ENCODE measurements at places on chromosomes 3 and 15.

- DNase-seq, result no peak
Measured at GRCh38 chr15:49855917-49856637, 235.2 kb downstream of the DTWD1 start.

DNA sequence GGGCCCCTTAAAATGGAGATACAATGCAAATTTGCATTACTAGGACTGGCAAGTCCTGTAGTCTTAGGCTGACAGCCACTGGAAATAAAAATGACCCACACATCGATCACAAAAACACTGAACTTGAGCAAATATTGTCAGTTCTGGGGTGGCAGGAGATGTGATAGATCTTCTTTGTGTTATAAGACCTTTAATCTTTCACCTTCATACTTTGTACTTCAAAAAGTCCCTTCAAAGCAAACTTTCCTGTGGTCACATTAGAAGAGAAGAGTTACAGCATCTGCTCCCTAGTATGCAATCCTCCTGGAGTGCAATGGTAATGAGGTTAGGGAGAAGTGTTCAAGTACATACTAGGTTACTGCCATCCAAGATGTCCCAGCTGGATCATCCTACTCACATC, 149.4 kb upstream of the KCNMB2 start:
- no peak for DNase-seq

DNA sequence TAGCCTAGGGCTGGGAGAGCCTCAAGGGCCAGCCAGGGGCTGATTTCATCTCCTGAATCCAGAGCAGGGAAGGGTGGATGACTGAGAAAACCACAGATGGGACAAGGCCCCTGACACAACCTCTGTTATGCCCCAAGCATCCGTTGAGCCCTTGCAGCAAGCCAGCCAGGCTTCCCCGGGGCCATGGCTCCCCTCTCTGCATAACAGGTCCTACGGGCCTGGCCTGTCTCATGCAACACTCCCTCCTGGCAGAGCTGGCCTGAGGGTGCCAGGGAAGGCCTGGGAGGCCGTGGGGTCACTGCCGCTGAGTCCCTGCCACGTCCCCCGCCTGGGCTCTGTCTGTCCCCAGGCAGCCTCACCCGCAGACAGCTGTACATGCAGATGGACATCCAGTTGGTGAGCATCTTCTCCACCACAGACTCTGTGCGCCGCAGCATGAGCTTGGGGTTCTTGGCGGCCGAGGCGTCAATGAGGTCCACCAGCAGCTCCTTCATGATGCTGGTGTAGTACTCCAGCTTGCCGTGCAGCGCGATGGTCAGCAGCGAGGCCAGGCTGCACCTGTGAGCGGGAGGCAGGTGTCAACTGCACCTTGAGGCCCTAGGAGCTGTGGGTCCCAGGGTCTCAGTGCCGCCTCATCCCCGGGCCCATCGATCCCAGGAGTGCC, 22.1 kb downstream of the H1-8 start:
- DNase-seq, result peak; percentile 75

GRCh38 chr3:64021922-64022321, 1.4 kb downstream of the PSMD6 start:
- DNase-seq, result no peak

DNA sequence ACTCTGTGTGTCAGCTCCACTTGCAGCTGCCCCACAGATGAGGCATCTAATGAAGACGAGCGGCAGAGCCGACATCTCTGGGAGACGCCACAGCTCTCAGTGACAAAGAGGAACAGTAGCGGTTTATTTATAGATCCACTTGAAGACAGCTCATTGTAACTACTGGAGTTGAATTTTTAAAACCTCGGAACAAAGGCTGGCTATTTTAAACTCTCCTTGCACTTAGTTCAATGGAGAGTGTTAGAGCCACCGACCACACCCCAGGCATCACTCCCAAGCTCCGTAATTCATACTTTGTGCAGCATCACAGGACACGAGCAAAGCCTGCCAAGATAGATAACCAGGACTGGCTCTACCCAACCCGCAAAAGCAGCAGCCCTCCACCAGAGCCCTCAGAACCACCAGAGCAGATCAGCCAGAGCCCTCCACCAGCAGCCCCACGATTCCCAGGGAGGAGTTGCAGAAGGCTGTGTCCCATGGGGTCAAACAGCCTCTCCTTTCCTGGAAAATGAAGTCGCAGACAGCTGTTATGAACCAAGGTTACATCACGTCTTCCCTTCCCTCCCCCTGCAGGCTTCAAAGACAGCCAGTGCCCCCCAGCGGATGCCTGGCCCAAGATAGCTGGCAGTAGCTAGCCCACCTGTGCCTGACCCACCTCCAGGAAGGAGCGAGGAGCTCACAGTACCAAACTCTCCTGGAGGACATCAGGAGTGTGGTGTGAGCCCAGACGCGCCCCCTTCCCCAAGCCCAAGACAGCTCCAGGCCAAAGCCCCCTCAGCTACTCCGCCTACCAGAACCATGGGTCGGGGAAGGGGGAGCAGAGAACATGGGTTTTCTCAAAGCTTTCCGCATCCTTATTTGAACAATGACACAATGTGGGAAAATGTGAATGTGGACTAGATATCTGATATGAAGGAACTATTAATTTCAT, 45.7 kb downstream of the POC1A start:
- no peak for DNase-seq

DNA sequence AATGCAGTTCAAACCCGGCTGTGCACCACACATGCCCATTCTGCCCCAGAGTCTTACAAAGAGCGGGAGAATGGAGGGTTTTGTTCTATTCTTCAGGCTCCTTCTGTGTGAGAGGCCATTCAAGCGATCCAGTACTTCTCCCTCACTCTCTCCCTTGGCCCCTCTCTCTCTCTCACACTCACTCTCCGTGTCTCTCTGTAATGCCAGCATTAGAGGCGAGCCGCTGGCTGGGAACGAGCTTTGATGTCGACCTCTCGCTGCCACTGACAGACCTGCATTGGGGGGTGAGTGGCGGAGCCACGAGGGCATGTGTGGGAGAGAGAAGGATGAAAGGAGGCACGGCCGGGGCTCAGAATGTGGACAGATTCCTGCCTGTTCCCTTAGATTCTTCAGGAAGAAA, 231.7 kb upstream of the ARRDC4 start:
- no peak for DNase-seq

DNA sequence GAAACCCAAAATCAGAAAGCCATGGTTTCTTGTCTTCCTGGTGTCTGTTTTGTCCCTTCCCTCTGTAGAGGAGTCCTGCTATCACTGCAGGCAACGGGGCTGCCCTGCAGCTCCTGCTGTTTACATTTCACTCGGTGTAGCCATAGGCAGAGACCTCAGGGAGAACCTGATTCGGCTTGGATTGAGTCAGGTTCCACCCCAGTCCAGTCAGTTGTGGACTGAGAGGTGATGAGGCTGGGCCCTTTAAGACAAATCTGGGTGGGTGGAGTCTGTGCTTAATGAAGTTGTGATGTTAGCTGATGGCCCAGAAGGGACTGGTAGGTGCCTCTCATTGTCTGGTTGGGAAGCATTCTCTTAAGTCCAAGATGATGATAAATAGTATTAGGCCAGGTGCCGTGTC, 35.7 kb downstream of the FLNB start:
- DNase-seq, result no peak

DNA sequence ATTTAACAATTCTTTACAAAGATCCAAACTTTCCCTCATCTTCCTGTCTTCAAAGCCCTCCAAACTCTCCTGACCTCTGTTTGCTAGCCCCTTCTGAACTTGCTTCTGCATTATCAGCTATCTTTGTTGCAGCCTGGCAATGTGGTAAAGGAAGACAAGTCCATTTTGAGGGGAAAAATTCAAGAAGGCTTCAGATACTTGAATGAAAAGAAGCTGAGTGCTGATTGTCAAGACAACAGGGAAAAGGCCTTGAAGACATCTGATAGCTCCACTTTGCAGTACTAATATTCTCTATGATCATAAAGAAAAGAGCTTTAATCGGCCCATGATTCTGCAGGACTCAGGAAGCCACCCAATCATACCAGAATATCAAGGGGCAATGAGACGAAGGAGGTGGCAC, 91.8 kb downstream of the LMLN start:
- DNase-seq, result no peak

DNA sequence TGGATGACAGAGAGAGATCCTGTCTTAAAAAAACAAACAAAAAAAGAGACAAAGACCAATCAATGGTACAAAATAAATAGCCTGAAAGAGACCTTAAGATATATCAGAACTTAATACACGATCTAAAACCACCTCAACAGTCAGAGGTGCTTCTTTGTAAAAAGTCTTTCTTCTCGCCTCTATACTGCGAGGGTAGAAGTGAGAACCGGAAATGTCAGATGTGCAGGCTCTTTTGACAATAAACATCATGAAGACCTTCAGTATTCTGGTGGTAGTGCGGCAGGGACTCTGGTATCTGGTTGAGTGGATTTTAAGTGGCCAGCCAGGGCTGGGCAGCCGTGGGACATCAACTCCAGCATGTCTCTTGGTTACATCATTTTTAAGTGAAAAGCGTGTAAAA, 30.0 kb downstream of the RUBCN start:
- DNase-seq, result no peak

DNA sequence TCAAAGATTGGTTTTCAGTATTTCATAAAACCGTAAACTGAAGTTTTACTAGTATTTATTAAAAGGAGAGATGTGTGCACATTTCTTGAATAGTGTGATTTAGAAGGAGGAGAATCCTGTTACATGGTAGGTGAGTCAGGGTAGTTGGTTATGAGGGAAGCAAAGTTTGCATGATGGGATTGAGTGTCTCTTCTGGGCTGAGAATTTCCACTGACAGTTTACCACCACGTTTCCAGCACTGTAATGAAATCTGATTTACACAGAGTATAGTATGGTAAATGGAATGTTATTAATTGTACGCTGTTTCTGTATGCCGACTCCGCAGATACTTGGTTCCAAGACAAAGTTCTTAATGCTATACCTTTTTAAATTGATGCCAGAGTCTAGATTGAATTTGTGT, 1.6 kb downstream of the NECTIN3 start:
- DNase-seq, result no peak

DNA sequence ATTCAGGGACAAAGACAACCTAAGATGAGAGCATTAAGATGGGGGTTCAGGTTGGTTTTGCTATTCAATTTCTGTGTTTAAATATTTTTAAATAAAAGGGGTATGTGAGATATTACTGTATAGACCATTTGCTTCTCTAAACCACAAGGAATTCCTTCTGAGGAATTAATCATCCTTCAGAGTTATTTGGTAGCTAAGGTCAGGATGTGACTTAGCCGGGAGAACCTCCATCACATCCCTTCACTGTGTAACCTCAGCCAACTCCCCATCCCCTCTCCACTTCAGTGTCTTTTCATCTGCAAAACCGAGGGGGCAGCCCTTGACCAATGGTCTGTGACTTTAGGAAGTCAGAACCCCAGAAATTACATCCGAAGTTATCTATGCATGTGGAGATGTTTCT, 48.7 kb upstream of the SKOR1 start:
- no peak for DNase-seq

Data from islet precursor cell (in vitro differentiated cells).